ENCODE measurements at places on chromosomes 11 and 22.

- no peak for DNase-seq
These were observed 80.8 kb downstream of the CACNA1I start for GRCh38 chr22:39651053-39651996.

DNA sequence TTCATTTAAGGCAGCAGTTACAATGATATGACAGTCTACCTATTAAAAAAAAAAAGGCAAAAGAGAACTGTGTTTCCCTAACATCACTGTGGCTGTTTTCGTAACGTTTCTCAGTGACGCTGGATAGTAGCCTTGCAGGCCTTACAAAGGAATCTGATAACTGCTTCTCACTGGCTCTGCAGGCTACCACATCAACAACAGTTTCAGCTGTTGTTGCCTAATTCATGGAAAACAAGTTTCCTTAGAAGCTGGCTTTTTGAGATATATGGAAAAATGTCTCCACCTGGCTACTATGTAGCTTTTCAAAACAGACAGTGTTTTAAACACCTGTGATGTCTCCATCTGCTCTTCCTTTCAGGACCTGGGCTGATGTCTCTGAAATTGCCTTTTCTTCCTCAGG is 3.8 kb downstream of the OR51V1 start:
- DNase-seq, result no peak

GRCh38 chr11:68446046-68446725 is 14.4 kb upstream of the PPP6R3 start:
- no peak for DNase-seq

GRCh38 chr11:67371189-67371910 is 2.0 kb downstream of the CLCF1 start:
- no peak for DNase-seq

- no peak for DNase-seq
These were observed 148.1 kb downstream of the DYNC2H1 start for GRCh38 chr11:103257360-103257759.

- no peak for DNase-seq
These were observed 32.6 kb downstream of the CAPN1 start for GRCh38 chr11:65214212-65214845.

- no peak for DNase-seq
These were observed 146.3 kb upstream of the ARHGAP20 start for GRCh38 chr11:110858547-110858921.

- DNase-seq, result no peak
These were observed 1.4 kb downstream of the HDHD5 start for GRCh38 chr22:17157714-17158113.

DNA sequence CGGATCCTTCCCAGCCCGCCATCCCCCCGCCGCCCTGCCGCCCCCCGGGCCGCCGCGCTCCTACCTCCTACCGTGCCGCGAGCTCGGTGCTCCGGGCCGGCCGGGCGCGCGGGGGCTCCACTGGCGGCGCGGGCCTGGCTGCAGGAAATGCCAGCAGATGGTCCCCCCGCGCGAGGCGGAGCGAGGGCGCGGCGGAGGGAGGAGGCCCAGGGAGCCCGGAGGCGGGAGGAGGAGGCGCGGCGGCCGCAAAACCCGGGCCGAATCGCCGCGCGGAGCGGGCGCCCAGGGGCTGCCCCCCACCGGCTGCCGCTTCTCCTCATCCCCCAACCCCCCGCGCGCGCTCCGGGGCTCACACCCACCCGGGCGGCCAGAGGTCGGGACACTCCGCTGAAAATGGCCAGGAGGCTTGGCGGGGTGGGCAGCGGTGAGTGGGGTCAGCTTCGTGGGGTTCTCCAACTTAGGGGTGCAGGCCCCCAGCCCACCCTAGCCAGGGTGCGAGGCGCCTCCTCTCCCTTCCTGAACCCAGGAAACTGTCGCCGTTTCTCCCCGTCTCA is at the start of gene OSBPL5:
Gene OSBPL5 (minus strand): TSS at position 159 of the 554 bp plus-strand sequence. CDS start 36,162 bp downstream, outside the sequence.
- DNase-seq, result peak; percentile 62

DNA sequence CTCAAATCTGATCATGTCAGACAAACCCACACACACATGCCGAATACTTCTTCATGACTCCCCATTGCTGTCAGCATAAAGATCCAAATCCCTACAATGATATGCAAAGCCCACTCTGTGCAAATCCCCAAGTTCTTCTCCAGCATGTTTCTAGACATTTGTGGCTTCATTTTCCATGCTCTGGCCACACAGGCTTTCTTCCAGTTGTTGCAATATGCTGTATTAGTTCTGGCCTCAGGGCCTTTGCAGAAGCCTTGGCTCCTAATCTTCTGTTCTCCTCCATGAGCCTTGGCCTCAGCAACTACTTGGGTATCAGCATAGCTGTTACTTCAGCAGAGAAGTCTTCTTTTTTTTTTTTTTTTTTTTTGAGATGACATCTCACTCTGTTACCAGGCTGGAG is 49.6 kb downstream of the NAV2 start:
- no peak for DNase-seq

- DNase-seq, result no peak
These were observed 366.2 kb upstream of the CCDC179 start for GRCh38 chr11:23226331-23227077.

GRCh38 chr11:45677770-45678512 is 12.5 kb upstream of the CHST1 start:
- DNase-seq, result no peak

- no peak for DNase-seq
These were observed 8.2 kb downstream of the PDGFB start for GRCh38 chr22:39236321-39237317.

DNA sequence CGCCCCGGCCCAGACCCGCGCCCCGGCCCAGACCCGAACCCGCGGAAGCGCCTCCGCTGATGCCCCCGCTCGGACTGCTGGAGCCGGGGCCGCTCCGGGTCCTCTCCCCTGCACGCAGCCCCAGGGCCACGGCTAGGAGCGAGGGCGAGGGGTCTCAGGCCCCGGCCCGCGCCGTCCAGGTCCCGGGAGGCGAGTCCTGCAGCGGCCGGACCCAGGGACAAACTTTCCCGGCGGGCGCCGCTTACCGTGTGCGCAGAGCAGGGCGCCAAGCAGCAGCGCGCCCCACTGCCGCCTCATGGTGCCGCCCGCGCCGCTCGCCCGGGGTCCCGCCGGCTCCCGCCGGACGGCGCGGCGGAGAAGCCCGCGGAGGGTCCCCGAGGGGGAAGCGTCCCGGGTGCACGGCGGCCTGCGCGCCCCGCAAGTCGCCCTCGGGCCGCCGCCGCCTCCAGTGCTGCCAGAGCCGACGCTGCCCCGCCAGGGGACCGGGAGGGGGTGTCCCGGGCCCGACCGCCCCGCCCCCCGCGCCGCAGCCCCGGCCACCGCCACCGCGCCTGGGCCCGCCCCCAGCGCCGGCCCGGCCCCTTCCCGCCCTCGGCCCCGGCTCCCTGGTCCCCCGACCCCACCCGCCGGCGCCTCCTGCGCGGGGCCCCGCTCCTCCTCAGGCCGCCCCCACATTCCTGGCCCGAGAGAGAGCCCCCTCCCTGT is at the start of gene LRP4:
Gene LRP4 (minus strand): TSS at position 468 of the 705 bp plus-strand sequence. CDS start 171 bp downstream, at position 297.
- DNase-seq, result peak; percentile 46

GRCh38 chr22:45629469-45630089 is 42.1 kb upstream of the ATXN10 start:
- no peak for DNase-seq

DNA sequence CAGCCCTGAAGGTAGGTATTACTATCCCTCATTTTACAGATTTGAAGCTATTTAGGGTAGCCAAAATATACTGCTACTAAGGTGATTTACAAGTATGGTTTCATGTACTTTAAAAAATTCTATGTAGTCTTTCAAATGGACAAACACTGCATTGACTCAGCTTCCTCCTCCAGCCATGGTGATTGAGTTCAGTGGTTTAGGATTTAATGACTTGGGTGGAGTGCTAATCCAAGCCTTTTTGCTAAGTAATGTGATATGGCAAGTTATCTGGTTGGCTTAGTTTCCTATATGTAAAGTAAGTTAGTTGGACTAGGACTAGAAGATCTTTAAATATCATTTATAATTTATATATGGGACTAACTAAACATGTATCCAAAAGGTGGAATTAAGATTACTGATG is 77.9 kb downstream of the ARHGAP20 start:
- DNase-seq, result no peak

DNA sequence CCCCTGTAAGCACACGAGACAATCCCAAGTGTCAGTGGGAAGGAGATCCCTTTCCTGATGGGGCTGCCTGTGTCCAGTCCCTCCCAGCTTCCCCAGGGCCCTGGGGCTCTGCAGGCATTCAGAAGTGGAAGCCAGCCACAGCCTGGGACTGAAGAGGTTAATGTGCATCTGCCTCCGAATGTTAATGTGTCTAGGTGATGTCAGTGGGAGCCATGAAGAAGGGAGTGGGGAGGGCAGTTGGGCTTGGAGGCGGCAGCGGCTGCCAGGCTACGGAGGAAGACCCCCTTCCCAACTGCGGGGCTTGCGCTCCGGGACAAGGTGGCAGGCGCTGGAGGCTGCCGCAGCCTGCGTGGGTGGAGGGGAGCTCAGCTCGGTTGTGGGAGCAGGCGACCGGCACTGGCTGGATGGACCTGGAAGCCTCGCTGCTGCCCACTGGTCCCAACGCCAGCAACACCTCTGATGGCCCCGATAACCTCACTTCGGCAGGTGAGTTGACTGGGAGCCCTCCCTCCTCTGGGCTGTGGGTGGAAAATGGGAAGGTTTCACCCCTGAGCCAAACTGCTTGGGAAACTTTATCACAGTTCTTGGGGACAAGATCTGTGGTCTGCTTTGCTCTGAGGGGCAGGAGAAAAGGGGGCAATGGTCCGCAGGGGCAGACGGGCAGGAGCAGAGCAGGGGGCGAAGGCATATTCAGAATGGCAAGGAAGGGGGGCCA is at the start of gene MCHR1:
Gene MCHR1 (plus strand): TSS at position 236 of the 715 bp plus-strand sequence. CDS start 169 bp downstream, at position 405.
- DNase-seq, result no peak

DNA sequence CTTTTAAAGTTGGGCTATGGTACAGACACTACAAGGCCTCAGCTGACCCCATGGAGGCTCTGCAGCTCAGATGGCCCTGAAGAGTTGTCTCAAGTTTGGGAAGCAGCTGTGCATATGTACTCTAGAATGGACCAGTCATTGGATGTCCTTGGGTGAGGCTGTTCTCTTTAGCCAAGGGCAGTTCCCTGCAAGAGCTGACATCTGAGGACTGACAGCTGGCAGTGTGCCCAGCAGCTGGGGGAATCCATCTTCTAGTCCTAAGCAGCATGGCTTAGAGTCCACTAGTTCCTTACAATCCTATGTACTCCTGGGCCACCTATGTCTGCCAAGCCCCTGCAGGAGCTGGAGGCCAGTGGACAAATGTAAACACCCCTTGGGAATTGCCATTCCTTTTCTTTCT is 76.5 kb downstream of the C11orf91 start:
- no peak for DNase-seq
